Effector CD4-positive, alpha-beta T cell (primary cell): ENCODE measurements at places on chromosomes 11 and 22.

GRCh38 chr11:19511413-19512183, 201.0 kb upstream of the NAV2 start:
- no peak for DNase-seq

GRCh38 chr22:49586244-49586748, 241.4 kb downstream of the BRD1 start:
- no peak for DNase-seq

DNA sequence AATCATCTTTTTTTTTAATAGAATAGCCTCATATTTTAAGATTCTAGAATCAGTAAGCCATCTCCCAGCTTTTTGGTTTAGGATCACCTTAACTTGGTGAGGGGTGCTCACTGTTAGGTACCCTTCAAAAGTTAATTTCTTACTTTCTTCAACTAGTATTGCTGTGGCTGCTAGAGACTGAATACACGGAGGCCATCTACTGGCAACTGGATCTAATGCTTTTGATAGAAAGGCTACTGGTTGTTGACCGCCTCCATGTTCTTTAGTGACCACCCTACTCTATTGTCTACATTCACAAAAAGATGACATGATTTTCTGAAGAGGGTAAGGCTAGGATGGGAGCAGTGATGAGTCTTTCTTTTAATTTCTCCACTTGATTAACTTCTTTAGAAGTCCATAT, 16.7 kb upstream of the ALDH3B2 start:
- DNase-seq, result no peak

- DNase-seq, result no peak
Observed at GRCh38 chr11:45859661-45860140, 12.4 kb downstream of the CRY2 start.

DNA sequence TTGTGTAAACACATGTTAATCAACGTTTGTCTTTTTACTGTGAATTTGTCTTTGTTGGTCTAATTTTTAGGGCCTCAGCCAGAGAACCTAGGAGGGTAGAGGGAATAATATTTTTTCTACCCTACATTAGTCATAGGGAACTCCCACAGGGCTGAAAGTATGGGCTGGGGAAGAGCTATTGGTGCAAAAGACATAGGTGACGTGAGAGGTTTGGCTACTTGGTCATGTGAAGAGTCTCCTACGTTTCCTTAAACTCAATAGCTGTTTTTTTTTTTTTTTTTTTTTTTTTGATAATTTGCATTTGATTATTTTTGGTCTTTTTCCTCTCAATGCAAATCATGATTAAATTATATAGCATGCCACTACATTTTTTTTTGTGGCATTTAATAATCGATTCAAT, 15.9 kb upstream of the MMP7 start:
- no peak for DNase-seq

GRCh38 chr11:34206407-34207300, 101.2 kb downstream of the NAT10 start:
- DNase-seq, result no peak

GRCh38 chr22:37892566-37893335, 13.3 kb upstream of the MICALL1 start:
- DNase-seq, result no peak

DNA sequence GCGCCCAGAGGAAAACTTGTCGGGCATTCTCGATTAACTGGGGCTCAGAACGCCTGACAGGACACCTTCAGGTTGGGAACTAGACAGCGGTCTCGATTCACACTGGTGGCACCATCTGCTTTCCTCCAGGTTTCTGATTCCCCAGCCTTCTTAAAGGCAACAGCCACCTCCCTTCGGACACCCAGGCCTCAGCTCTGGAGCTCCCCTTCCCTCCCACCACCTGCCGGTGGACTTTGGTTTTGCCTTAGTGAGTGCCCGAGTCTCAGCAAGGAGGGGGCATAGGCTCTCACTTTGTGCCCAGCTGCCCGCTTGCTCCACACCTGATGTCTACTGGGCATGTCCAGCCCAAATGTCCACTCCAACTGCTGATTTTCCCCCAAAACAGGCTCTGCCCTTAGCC, 110.4 kb upstream of the PARVA start:
- DNase-seq, result no peak

- DNase-seq, result no peak
Observed at GRCh38 chr11:83205608-83206185, 12.2 kb downstream of the ANKRD42 start.

DNA sequence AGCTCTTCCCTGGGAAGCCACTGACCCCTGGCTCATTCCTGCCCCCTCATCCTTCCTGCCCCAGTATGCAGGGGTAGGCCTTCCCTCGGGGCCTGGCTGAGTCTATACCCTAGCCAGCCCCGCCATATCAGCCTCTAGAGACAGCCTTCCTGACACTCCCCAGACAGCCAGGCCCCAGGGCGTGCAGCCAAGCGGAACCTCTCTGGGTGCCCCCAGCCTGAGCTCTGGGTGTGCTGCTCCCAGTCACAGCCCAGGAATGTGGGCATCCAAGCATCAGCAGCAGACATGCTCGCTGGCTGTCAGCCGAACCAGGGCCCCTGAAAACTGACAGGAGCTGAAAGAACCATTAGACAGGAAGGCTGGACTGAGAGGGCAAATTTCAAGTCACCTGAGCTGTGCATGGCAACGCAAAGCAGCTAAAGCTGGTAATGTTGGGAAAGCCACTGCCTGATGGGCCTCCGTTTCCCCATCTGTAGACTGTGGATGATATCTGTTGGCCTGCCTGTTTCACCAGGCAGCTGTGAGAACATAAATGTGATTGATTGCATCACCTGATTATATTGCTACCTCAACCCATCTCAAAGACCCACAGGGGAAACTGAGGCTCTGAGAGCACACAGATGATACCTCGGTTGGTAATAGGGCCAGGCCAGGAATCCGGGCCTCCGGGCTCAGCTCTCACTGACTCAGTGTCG, 93.2 kb downstream of the LRRC32 start:
- no peak for DNase-seq

- DNase-seq, result no peak
Observed at GRCh38 chr11:131518305-131518838, 148.0 kb downstream of the NTM start.

DNA sequence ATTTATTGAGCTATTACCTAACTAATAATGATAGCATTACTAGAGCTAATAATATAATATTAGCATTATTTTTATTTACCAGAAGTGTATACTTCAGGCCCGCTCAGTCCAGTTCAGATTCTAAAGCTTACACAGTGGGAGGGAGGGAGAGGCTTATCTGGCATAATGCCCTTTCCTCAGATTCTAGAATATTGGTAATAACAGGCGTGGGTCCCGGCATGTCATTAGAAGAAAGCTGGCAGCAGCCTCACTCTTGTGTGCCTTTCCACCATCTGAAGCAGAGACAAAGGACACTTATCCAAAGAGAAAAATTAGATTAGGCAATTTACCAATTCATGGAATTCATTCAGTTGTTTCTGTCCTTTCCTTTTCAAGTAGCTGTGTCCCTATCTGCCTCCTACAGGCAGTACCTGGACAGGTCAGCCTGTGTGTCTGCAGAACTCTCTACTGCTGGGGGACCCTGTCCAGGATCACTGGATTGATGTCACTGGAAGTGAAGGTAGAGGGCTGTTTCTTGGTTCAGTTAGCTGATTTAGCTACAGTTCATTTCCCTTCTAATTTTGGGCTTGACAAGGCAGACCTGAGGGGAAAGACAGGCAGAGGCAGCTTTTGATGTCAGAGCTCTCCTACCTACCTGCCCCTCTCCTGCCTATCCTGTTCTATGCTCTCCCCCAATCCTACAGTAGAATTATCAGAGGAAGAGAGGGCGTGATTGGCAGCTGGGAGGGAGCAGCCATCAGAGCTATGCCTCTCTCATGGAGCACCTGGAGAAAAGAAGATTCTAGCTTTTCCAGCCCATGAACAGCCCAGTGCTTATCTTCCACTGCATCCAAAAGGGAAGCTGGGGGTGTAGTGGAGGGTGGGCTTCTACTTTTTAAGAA, 20.3 kb upstream of the CCDC90B start:
- DNase-seq, result no peak

DNA sequence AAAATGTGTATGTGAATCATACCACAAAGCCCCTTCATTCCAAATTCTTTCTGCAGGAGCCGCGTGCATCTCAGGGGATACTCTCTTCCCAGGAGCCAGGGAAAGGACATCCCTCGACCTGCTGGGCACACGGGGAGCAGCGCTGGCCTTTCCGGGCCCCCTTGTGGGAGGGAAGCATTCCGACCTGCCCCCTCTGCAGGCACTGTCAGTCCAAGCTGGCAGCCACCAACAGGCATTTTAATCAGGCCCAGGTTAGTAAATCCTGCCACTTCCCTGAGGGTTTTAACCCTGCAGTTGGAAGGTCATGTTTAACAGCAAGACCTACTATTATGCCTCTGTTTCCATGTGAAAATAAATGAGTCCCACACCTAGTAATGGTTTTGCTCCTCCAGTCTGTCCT, 391.5 kb downstream of the SHANK2 start:
- DNase-seq, result no peak

GRCh38 chr22:25656724-25657123, 85.3 kb upstream of the MYO18B start:
- DNase-seq, result no peak

DNA sequence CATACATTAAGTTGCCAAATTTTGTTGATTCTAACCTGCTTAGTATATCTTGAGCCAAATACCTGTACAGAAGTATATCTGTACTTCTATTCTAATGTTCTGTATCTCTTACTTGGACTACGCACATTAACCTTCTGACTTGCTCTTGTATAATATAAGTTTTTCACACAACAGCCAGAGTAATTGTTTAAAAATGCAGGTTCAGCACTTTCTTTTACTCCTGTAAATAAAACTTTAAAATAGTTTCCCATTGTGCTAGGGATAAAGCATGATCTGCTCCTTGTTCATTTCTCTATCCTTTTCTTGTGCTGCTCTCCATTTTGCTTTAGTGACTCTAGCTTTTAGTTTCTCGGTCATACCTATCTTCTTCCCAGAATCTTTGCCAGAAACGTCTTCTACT, 48.3 kb downstream of the DYNC2H1 start:
- no peak for DNase-seq

DNA sequence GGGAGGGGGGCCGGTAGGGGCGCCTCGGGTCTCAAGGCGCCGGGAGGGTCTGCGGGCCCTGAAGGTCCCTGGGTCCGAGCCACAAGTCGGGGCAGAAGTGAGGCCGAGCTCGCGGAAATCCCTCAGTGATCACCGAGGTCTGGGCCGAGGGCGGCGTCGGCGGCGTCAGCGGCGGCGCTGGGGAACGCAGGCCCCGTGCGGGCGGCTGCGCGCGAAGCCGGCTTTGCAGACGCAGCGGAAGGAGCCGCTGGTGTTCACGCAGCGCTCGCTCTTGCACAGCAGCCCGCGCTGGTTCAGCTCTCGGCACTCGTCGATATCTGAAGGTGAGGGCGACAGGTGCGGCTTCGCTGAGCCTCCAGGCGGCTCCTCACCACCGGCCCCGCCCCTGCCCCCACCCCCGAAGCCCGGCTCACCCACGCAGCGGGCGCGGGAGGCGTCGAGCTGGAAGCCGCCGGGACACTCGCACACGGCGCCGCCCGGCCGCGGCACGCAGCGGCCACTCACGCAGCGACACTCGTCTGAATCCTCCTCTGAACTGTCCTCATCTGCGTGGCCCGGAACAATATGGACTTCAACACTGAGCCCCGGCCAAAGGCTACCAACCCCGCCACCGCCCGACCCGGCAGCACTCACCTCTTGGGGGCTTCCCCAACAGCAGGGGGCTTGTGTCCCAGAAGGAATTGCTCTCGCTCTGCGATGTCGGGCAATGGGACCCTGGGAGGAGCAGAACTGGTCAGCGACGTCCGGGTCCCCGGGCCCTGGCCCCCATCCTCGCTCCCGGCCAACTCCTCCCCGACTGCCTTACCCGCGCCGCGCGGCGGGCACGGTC, 14.2 kb downstream of the SCYL1 start:
- DNase-seq, result no peak

GRCh38 chr22:19865141-19865829, 10.6 kb upstream of the GNB1L start:
- DNase-seq, result no peak

DNA sequence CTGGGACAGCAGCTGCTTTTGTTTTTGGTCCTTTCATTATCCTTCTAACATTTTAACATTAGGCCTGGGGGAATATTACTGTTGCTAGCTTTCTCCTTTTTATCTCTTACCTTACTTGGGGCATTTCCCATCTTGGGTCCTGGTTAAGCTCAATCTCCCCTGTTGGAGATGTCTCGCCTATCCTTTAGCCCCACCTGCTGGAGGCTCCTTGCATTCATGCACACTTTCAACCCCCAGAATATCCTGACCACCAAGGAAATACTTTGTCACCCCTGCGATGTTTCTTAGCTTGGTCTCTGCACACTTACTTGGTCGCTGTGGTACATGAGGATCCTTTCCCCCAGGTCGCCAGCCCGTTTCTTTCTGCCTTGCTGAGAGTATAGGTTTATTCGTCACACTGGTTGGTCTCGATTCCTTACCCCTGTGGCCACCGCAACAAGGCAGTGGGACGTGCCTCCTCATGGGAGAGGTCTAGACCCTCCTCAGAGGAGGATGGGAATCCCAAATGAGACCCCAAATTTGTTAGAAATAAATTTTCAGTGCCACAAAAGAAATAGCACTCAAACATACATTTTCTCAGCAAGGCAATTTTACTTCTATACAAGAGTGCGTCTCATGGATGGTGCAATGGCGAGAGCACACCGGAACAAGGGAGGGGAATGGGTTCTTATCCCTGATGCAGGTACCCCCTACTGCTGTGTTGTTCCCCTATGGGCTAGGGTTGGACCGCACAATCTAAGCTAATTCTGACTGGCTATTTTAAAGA, 5.4 kb upstream of the TXN2 start:
- DNase-seq, result peak; percentile 58

DNA sequence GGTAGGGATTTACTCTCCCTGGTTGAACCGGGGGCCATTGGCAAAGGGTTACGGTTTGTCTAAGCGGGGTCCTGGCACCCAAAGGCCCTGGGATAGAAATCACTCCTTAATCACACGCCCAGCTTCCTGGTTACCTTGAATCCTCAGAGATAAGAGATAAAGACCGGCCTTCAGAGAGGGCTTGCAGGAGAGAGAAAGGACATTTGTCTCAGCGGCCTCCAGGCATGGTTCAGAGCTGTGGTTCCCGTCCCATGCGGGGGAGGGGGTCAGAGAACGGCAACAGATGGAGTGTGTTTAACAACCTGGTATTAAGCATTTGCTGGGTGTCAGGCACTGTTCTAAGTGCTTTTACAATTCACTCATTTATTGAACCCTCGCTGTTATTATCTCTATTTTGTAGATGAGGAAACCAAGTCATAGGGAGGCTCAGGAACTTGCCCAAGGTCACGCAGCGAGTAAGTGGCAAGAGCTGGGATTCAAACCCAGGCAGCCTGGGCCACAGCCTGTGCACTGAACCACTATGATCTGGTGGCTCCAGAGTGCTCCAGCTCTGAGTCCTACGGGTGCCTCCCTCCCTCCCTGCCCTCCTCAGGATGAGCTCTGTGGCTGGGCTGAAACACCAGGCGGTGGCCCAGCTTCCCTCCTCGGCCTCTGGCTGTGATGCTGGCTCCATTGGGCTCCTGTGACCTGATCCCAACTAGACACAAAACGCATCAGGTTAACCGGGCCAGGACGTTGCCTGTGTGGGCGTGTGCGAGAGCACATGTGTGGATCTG, 18.6 kb downstream of the LRRC10B start:
- DNase-seq, result no peak

GRCh38 chr11:116697011-116697410, 75.8 kb downstream of the BUD13 start:
- DNase-seq, result no peak
